ENCODE measurements at places on chromosomes 16 and 17. TPM values are rescaled to one million over a fixed set of nuclear protein-coding genes. Genes with fewer than 3 reads are reported as not detected.

Gene GSDMA
- total RNA-seq = not detected

Gene ZNF785
- 0.45 TPM for total RNA-seq

Gene KCNJ18
- not detected for total RNA-seq

Gene UNC45B
- 0.02 TPM for total RNA-seq

Gene FHOD1
- total RNA-seq = 22.6 TPM

Gene PLA2G10
- total RNA-seq = not detected

Gene PRSS33
- total RNA-seq = not detected

Gene EDC4
- 52.6 TPM for total RNA-seq

Gene CDT1
- total RNA-seq = 13.8 TPM

Gene TEKT3
- not detected for total RNA-seq

Gene PHOSPHO1
- not detected for total RNA-seq

Gene SLC47A2
- not detected for total RNA-seq

Gene TSNAXIP1
- 0.45 TPM for total RNA-seq

Gene RGS11
- 6.6 TPM for total RNA-seq

Gene SLC5A10
- total RNA-seq = not detected

Gene UNC13D
- 0.57 TPM for total RNA-seq

Gene PLSCR3
- 32.4 TPM for total RNA-seq

Gene SPATA32
- total RNA-seq = not detected

Gene NAGPA
- 18.9 TPM for total RNA-seq

Gene PPP1R27
- not detected for total RNA-seq

Gene TBC1D3D
- total RNA-seq = not detected

Gene UMOD
- not detected for total RNA-seq

Gene KCNJ2
- total RNA-seq = 4.3 TPM

Gene CIBAR2
- total RNA-seq = not detected

Gene SLC35G6
- total RNA-seq = not detected

Gene CLEC19A
- total RNA-seq = not detected

Gene KRT15
- 6.0 TPM for total RNA-seq

Gene OTOP3
- total RNA-seq = not detected

Gene LITAFD
- 0.10 TPM for total RNA-seq

Gene APOH
- total RNA-seq = not detected

Gene TBX6
- 0.30 TPM for total RNA-seq

Gene TBC1D3E
- not detected for total RNA-seq

Gene PYDC1
- total RNA-seq = not detected
